NCI-H2081 treated with DMSO at 0.1 percent for 48 hours (cell line): ENCODE measurements at places on chromosomes 3 and 15.
A peak's percentile ranks its signal among the peaks of the same experiment; 100 is the strongest.

GRCh38 chr3:87541723-87542122, 265.3 kb upstream of the POU1F1 start:
- DNase-seq = no peak

DNA sequence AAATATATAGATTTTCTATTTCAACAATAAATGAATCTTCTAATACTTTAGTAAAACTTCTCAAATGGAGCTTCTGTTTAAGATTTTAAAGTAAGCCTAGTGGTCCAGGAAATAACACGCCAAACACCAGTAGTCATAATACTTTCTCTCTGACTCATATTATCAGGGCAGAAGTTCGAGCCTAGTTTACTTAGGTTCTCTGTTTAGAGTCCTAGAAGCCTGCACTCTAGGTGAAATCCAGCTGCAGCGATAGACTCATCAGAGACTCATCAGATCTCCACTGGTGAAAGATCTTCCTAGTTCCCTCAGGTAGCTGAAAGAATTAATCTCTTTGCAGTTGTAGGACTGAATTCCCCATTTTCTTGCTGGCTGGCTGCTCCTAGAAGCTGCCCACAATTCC, 552.5 kb upstream of the ROBO2 start:
- no peak for DNase-seq

- DNase-seq = no peak
Observed at GRCh38 chr3:10145685-10146084, 4.1 kb downstream of the VHL start.

- no peak for DNase-seq
Observed at GRCh38 chr15:31387092-31387478, 60.5 kb downstream of the KLF13 start.

- DNase-seq = peak; percentile 56
Observed at GRCh38 chr3:141875374-141875892, 1.0 kb upstream of the ATP1B3 start.

- no peak for DNase-seq
Observed at GRCh38 chr15:48406911-48407310, 75.7 kb downstream of the DUT start.

DNA sequence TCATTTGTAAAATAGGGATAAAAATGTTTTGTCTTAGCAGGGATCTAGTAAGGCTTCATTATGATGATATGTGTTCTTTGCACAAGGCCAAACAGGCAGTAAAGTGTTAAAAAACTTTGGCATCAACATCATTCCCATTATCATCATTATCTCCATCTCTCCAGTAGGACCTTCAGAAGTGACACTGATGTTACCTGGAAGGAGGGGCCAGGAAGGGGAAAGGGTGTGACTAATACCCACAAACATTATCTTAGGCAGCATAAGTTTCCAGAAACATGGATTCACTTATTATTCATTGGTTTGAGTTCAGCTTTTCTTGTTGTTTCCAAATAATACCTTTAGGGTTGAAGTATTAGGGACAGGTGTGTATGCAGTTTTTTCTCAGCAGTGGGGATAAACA, 399.6 kb downstream of the PTPRG start:
- no peak for DNase-seq

GRCh38 chr15:63678393-63678792, 81.2 kb downstream of the FBXL22 start:
- no peak for DNase-seq

GRCh38 chr3:48397767-48398681, 26.0 kb downstream of the FBXW12 start:
- DNase-seq = no peak

DNA sequence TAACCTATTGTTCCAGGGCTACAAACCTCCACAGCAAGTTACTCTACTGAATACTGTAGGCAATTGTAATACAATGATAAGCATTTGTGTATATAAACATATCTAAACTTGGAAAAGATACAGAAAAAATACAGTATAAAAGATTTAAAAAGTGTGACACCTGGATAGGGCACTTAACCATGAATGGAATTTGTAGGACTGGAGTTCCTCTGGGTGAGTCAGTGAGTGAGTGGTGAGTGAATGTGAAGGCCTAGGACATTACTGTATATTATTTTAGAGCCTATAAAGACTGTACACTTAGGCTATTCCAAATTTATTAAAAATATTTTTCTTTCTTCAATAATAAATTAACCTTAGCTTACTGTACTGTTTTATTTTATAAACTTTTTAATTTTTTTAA, 38.4 kb upstream of the SLC25A36 start:
- DNase-seq = no peak

GRCh38 chr3:11464356-11464755, 179.4 kb downstream of the VGLL4 start:
- no peak for DNase-seq

- no peak for DNase-seq
Observed at GRCh38 chr3:34090876-34091275, 292.4 kb downstream of the PDCD6IP start.

DNA sequence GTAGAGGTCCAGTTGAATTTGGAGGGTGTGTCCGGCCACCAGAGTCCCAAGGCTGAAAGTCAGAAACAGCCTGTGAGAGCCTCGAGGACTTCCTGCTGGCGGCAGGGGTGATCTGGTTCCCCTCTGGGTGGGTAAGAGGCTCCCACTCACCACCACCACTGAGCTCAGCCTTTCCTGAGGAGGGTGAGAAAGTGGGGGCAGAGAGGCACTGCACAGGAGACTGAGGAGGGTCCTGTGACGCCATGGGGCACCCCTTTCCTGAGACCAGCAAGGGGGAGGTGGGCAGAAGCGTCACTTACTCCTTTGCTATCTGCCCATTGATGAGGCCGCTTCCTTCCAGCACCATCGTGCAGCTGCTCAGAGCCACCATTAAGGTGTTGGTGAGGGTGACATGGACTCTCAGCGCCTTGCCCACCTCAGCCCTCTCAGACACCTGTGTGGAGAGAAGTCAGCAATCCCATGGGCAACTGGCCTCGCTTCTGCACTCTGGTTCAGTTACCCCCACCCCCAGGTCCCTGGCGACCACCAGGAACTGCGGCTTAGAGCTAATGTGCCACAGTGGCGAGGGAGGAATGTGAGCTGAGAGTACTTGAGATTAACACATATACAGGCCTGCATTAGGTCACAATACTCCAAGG, 10.0 kb upstream of the TGM5 start:
- no peak for DNase-seq

DNA sequence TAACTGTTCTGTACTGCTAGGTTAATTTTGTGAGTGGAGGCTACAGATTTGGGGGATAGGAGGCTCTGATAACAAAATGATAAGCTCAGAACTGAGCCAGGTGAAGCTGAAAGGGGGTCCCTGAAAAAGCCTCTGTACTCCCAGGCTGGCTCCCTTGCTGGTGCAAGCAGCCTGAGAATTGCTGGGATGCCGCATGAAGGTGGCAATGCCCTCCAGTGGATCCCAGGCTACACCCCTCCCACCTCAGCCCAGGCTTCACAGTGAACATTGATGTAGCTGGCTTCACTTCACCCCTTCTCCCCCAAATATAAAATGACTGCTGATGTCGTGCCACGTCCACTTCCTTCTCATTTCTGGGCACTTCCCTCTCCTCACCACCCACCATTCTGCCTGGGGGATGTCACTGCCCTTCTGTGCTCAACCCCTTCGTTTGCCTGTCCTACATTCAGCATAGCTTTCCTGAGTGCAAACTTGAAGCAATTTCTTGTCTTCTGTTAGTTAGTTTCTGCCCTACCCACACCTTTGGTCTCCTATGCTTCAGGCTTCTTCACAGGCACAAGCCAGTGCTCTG, 9.7 kb upstream of the ARHGEF26 start:
- DNase-seq = no peak

DNA sequence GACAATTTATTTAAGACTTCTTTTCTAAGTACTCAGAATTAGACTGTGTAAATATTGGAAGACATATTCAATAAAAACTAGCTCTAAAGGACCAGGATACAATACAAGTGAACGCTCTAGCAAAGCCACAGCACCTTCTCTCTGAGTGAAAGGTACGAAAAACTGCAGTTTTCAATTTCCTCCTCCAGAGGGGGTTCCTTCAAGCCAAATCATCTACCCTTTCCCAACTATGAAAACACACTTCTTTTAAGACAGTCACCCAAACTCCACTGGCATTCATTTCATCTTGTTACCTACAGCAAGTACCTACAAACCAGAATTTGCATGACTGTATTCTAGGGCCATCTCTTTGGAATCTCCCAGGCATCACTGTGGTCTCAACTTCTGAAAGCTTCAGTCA, 165.8 kb downstream of the ERC2 start:
- DNase-seq = no peak

DNA sequence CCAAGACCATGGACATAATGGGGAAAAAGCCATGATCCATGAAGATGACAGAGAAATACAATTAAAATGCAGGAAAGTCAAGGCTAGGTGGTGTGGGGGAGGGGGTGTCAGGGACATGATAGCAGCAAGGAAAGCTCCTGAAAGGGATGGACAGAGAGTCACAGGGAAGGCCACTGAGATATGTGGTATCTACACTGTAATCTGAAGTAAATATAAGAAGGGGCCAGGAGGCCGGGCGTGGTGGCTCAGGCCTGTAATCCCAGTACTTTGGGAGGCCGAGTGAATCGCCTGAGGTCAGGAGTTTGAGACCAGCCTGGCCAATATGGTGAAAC, 62.5 kb downstream of the FOXP1 start:
- DNase-seq = no peak

DNA sequence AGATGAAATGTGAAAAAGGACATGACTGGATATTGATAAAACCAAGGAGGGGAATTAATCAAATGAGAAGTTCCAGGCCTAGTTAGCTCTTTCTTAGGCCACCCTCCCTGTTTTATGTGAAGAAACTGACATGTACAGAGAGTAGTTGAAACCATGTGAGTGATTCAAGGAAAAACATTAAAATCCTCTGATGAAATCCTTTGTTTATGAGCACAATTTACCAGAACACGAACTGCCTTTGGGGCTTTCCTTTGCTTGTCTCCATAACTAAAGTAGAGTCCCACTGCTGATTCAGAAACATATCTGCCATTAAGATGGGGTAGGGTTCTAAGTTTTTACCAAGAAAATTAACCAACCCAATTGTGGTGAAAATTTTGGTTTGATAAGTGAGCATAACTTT, 558.3 kb downstream of the NR2F2 start:
- no peak for DNase-seq

DNA sequence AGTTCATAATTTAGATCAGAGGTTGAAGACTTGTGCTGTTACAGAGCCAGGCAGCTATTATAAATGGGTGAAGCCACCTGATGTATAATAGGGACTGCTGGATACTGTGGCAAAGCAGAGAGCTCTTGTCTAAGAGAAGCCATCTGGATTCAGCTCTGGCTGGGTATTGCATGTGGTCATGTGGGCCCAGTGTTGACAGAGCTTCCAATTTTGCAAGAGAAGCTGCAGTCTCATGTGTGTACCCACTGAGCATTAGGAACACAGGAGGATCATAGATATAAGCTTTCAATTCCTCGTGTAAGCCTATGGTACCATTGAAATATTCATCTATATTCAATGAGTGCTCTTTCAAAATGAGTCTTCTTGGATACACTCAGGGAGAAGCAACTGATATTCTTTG, 303.9 kb upstream of the SLCO3A1 start:
- no peak for DNase-seq

- peak; percentile 67 for DNase-seq
Observed at GRCh38 chr3:129686941-129687340, 80.5 kb upstream of the PLXND1 start.

GRCh38 chr3:150273396-150273795, 134.7 kb upstream of the TSC22D2 start:
- no peak for DNase-seq

GRCh38 chr3:45547764-45548680, 46.5 kb upstream of the LIMD1 start:
- DNase-seq = no peak

DNA sequence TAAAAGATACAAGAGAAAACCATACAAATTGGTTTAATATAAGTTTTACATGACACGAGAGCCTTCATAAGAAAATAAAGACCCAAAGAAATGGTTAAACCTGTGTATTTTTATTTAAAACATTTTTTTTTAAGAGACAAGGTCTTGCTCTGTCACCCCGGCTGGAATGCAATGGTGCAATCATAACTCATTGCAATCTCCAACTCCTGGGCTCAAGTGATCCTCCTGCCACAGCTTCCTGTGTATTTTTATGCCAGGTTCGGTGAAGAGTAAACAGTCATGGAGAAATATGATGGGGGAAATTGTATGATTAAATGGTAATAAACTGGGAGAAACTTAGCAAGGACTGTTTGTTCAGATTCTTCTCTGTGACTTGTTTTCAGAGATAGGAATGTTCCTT, 441.0 kb downstream of the TUSC7 start:
- DNase-seq = no peak

- no peak for DNase-seq
Observed at GRCh38 chr15:68592054-68592453, 13.3 kb downstream of the CORO2B start.

DNA sequence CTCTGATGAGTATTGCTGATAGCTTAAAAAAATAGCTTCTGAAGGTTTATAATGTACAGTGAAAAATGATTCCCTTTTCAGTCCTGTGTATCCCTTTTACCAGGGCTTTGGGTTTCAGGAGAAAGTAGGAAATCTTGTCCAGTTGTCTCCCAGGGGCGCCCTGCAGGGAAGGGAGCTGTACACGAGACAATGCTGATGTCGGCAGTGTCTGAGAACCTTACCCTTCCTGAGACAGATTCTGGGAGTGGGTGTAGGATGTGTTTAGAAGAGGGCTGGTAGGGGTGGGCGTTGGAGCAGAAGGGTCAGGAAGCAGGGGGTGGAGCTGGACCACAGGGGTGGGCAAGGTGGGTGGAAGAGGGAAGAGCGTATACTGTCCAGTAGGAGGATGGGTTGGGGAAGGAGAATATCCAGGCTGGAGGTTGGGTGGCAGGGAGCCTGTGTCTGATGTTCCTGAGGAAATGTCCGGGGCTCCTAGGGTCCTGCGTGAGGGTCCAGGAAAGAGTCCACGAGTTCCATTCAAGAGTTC, 5.6 kb downstream of the THPO start:
- DNase-seq = no peak

DNA sequence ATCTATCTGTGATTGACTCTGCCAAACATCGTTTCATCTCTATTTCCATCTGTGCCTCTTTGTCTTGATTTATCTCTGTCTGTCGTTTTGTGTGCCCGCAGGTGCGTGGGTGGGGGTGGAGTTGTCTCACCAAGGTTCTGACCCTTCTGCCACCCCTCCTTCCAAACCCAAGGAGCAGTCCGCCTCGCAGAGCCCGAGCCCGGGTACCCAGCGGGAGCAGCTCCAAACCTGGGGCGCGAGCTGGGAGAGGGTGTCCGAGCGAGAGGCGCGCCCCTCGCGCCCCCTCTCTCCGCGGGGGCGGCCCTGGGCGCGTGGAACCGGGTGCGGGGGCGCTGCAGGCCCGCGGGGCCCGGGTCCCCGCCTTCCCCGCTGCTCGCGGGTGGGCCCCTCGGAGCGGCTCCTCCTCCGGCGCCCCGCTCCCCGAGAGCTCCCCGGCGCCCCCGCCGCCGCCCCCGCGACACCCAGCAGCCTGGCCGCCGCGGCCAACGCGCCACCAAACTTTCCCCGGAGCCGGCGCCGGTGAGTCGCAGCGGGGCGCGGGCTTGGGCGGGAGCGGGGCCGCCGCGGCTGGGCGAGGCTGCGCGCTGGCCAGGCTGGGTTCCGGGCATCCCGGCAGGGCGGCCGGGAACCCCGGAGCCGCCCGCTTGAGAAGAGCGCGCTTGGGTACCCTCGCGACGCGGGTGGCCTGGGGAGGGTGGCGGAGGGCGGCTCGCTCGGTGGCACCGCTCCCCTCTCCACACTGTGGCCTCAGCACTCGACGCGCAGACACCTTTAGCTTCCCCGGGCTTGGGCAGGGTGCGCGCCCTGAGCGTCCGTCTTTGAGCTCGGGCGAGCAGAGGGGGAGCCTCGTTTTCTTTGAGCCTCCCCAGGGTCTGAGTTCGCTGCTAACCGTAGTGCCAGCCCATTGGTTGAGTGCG, at the start of gene HRH1:
Gene HRH1 (plus strand): TSS at position 458 of the 917 bp plus-strand sequence. CDS start 104,545 bp downstream, outside the sequence.
- no peak for DNase-seq

GRCh38 chr3:74664606-74665005, 50.1 kb upstream of the CNTN3 start:
- DNase-seq = no peak
